Pons (tissue), 1 donor: ENCODE measurements at places on chromosomes 2 and 18.
A peak's percentile ranks its signal among the peaks of the same experiment; 100 is the strongest.

DNA sequence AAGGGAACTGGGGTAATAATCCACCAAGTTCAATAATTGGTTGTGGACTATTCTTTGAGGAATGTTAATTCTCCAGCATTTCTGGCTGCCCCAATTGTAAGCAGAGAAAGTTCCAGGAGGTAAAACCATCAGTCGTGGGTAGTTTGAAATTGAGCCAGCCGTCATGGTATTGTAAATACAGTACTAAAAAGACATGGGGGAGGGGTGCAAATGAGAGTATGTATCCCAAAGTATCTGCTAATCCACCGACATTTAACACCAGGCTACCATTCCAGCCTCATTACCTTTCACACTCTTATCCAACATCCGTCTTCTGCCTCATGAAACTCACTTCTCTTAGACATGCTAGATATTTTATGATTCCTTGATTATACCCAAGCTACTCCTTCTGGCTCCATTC is 507.9 kb downstream of the ERBB4 start:
- DNase-seq, result no peak

DNA sequence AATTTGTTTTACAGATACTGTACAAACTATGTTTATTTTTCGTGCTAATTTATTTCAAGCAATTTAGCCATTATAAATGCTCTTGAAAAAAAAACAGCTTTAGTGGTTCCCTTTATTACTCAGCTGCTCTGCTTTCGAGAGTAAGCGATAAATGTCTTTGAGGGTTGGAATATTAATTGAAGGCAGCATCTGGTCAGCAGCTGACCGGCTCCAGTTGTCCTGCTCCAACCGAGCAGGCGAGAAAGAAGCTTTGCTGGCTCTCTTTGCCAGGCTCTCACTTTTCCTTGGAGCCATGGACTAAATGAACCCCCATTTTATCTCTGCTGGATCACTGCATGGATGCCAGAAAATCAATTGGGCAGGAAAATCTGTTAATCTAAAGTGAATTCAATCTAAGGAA is 147.4 kb downstream of the LNPK start:
- no peak for DNase-seq

- no peak for DNase-seq
These were observed 16.2 kb upstream of the CTAGE1 start for GRCh38 chr18:22433956-22434355.

DNA sequence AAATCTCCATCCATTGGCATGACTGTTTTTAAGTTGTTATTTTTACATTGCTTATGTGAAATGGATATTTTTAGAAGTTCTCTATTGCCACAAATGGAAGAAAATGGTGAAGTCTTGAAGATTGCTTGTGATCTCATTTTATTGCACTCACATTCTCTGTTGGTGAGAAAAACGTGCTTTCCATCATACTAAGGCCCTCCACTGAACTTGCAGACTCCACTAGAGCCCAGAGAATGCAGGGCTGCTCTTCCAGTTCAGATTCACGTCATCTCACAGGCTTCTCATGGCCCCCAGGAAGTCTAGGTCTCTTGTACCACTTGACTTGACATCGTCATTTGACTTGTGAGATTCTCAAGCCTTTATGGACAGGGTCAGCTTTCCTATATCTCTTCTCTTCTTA is 254.8 kb upstream of the COPS8 start:
- no peak for DNase-seq

- DNase-seq, result no peak
These were observed 101.7 kb upstream of the SP3 start for GRCh38 chr2:174066871-174067270.

GRCh38 chr2:138502255-138503086 is 901 bp downstream of the SPOPL start:
- DNase-seq, result peak; percentile 43

GRCh38 chr2:60710707-60711106 is 45.4 kb upstream of the PAPOLG start:
- peak; percentile 82 for DNase-seq

- DNase-seq, result no peak
These were observed 24.4 kb upstream of the AGFG1 start for GRCh38 chr2:227447606-227448005.

GRCh38 chr2:85323351-85323987 is 4.3 kb downstream of the TGOLN2 start:
- DNase-seq, result no peak

DNA sequence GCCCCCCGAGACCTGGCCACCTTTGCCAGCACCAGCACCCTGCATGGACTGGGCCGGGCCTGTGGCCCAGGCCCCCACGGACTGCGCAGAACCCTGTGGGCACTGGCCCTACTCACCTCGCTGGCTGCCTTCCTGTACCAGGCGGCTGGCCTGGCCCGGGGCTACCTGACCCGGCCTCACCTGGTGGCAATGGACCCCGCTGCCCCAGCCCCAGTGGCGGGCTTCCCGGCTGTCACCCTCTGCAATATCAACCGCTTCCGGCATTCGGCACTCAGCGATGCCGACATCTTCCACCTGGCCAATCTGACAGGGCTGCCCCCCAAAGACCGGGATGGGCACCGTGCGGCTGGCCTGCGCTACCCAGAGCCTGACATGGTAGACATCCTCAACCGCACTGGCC is 554 bp downstream of the ASIC4 start:
- no peak for DNase-seq

GRCh38 chr2:46642218-46642617 is 162.9 kb downstream of the TMEM247 start:
- no peak for DNase-seq

DNA sequence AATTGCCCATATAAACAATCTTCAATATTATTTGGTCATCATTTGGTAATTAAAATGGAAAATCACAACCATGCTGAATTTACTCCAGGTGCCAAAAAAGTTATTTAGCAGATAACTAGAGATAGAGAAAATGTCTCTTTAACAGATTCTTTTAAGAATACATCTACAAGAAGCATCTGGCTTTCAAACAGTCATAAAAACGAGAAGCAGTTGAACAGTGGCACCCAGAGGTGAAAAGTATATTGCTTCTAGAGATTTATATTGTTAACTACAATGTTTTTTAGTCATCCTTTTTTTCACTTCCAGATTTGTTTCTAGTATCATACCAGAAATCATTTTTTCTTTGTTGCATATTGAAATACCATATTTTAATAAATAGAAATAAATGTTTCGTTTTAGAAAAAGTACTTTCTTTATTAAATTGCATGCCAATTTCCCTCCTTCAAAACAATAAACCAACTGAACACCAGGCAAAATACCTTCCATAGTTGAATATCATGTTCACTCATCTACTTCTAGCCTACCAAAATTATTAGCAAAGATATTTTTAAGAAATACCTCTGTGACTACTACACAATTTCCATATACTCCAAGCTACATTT is 65.4 kb upstream of the HNRNPA3 start:
- peak; percentile 82 for DNase-seq

- DNase-seq, result no peak
These were observed 6.4 kb downstream of the ADCYAP1 start for GRCh38 chr18:911025-911424.

DNA sequence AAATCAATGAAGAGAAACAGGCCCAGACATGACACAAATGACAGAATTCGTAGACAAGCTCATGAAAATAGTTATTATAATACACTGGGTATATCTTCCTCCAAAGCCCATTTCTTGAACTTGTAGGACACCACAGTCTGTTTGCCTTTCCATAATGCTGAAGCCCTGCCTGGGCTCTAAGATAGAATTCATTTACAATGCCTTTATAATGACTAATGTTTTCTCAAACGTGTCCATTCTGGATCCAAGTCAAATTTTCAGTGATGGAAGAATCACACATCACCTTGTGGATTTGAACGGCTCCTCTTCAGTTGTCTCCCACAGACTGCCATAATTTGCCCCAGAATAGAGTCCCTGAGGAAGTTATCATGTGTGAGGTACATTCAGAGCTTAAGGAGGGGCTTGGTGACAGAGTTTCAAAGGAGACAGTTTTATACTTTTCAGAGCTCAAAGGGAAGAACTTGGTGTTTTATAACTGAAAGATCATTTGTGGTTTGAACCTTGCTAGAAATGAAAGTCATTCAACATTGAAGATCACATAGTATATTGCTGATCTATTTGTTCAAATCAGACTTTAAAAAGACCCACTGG is 38.2 kb downstream of the CASP8 start:
- DNase-seq, result no peak

DNA sequence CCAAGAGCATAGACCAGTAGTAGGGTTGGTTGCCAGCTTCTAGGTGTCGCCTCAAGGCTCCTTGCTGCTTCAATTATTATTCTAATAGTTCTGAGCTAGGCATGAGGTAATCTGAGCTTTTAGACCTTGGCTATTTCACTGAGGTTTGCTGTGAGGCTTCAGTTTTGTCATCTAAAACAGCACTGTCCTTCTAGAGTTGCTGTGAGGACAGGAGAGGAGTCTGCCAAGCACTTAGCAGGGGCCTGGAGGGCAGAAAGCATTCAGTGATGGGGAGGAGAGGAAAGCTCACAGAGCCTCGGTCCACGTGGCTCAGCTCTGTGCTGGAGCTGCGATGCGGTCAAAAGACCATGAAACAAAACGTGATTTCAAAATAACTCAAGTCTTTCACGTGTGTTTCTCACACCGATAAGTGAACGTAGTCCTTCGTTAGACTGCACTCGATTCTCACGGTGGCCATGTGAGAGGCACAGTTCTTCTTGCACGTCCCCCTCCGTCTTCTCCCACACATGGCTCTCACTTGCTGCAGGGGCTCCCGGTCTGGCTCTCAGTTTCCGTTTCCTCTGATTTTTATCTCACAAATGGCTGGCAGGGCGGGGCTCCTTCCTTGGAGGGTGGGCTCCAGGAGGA is 113.7 kb downstream of the B3GNT2 start:
- no peak for DNase-seq

DNA sequence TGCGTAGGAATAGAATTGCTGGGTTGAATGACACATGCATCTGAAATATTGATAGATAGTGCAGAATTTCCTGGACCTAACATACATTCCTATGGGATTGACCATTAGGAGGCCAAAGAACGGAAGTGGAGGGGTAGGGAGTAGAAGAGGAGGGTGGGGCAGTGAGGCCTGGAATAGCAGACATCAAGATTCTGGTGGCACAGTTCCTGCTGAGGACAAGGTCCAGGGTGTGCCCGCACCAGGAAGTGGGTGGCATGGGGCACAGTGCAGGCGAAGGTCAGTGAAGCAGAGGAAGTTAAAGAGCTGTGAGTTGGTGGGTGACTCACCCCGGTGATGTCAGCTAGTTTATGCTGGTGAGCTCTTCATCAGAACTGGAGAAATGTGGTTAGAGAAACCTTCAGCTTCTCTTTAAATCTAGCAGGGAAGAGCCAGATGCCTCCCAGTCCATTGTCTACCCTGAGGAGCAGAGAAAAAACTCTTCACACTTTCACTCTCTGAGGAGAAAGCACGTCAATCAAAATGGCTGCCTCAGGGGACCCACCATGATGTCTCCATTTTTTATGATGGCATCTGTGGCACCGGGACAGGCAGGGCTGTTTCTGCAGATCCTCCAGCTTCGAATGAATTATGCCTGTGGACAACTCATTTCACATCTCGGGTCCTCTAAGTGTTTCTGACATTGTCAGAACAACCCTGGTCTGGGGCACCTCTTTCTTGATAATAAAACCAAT is 55.9 kb upstream of the CTLA4 start:
- DNase-seq, result peak; percentile 43

- no peak for DNase-seq
These were observed 79.0 kb upstream of the TACR1 start for GRCh38 chr2:75278314-75278713.
